ENCODE measurements at places on chromosomes 11 and 22.
A peak's percentile ranks its signal among the peaks of the same experiment; 100 is the strongest.

DNA sequence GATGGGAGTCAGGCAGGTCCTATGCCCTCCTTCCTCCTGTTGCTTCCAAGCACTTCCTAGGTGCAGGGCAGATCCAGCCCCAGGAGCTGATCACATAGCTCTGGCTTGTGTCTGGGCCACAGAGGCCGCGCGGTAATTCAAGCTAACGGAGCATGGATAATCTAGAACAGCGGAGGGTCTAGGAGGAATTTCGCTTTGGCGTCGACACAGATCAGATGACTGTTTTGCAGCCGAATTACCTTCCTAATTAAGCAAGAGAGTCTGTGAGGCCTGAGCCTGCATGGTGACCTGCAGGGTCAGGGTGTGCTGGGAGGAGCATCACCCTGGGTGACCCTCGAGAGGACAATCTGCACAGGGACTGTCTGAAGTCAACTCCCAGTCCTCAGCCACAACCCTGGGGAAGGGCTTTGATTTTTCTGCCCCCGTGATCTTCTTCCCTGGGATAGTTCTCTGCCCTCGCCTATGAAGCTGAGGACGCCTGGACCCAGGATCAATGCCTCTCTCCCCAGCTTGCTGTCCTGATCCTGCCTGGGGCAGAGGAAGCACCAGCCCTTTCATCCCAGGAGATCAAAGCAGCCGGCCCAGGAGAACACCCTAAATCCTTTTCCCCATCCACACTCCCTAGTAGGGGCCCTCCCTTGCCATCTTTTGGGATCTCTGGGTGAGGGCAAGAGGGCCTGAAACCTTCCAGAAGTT is 11.0 kb downstream of the NECTIN1 start:
- DNase-seq: no peak

- DNase-seq: no peak
Observed at GRCh38 chr11:27118949-27119348, 78.3 kb downstream of the BBOX1 start.

DNA sequence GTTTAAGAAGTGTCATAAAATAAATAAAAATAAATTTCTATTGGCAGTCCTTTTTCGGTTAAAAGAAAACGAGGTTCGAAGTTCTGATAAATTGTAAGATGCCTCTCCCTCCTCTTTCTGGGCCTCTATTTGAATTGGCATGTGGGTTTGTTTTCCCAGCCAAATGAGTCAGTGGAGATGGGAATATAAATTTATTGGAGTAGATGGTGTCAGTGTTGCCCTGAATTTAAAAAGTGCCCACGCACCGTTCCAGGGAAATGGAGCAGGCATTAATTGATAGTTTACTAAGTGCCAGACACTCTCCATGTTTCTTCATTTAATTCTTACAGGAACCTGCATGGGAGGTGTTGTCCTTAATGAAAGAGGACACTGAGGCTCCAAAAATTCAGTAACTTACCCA is 119.2 kb downstream of the FEZ1 start:
- no peak for DNase-seq

DNA sequence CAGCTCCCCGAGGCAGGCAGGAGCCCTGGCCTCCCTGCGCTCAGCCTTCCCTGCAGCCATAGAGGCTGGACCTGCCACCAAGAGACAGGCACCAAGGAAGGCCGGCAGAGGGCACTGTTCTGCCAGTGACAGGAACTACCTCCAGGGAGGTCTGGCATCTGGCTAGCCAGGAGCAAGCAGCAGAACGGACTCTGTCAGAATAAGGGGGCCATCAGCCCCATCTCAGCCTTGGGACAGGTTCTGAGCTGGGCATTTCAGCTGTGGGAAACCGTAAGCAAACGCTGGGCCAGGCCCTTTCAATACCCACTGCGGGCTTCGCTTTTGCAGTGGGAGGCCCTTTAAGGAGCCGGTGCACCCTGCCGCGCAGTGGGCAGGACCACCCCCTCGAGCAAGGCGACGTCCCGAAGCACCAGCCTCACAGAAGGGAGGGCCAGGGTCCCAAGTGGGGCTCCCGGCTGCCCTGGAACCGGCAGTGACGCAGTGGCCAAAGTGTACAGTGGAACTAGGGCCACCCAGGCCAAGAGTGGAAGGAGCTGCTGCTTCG is 18.2 kb downstream of the IFT27 start:
- DNase-seq: peak; percentile 81

- DNase-seq: no peak
Observed at GRCh38 chr11:71266114-71266833, 13.9 kb upstream of the SHANK2 start.

GRCh38 chr11:120996973-120997372 is 26.9 kb upstream of the TBCEL start:
- DNase-seq: no peak

GRCh38 chr11:60334005-60334620 is 7.1 kb downstream of the MS4A6E start:
- DNase-seq: peak; percentile 57

DNA sequence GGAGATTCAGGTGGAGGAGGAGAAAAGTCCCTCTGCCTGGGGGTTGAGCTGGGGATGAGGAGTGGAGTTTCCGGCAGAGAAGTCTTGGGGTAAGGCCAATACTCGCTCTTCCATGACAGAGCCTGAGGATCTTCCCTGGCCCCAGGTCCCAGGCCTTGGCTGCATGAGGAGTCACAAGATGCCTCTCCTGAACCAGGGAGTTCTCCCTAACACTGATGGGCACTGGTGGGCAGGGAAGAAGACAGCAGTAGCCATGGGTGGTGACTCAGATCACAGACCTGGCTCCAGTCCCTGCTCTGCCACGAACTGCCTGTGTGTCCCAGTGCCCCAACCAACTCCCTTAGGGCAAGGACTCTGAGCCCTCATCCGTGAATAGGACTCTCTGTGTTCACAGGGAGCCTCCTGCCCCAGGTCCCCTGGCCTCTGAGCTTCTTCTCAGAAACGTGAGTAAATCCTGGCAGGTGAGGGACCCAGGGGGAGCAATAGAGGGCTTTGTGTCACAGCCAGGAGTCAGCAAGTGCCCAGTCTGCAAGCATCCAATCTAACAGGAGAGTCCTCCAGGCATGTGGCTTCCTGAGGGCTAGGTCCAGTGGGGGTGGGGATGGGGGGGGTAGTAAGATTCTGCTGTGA is 45.5 kb upstream of the FTH1 start:
- no peak for DNase-seq

DNA sequence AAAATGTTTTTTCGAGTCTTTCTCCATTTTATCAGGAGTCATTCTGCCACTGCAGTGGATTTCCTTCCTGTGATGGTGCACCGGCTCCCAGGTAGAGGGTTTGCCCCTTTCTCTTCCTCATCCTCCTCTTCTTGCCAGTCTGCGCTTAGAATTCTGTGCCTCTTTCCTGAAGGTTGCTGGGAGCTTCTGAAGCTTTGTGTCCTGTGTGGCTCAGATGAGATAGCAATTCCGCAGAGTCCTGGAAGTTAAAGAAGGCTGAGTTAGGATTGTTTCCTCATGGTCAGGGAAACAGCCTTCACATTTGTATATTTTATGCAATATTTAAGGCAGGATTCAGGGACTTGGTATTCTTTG is 264 bp downstream of the BCO2 start:
- no peak for DNase-seq

- DNase-seq: no peak
Observed at GRCh38 chr11:9528573-9529333, 44.7 kb upstream of the WEE1 start.

GRCh38 chr11:852762-853161 is 10.1 kb downstream of the TSPAN4 start:
- no peak for DNase-seq

DNA sequence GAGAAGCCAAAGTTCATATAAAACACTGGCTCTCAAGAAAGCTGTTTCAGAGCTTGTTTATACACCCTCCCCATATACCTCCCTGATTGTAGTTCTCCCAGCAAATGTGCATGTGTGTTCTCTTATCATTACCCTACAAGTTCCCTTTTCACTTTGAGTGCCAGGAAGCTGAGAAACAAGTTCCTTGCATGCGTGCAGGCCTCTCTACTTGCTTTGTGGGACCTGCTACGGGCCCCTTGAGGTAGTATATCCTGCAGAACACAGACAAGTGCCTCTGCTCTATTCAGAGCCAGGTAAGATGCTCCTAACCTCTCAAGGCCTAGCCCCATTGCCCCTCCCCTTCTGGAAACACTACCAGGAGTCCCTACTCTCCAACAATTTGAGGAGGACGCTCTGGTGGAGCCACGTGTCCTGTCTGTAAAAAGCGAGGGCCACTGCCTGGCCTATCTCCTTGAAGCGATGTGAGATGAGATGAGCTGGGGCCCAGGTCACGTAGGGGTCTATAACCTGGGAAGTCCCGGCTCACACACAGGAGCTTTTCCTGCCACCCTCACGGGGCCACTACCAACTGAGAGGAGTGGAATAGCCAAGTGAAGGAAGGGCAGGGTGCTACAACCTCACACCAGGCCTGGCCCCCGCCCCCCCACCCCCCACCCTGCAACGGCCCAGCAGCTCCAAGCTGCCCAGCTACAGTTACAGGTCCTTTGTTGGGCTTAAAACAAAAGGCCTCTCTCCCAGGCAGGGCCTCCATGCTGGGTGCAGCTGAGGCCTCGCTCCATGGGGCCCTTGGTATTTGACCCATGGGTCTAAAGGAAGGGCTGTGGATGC is 2.6 kb upstream of the ATP5MGL start:
- DNase-seq: no peak

GRCh38 chr11:115693002-115693401 is 188.8 kb upstream of the CADM1 start:
- no peak for DNase-seq

DNA sequence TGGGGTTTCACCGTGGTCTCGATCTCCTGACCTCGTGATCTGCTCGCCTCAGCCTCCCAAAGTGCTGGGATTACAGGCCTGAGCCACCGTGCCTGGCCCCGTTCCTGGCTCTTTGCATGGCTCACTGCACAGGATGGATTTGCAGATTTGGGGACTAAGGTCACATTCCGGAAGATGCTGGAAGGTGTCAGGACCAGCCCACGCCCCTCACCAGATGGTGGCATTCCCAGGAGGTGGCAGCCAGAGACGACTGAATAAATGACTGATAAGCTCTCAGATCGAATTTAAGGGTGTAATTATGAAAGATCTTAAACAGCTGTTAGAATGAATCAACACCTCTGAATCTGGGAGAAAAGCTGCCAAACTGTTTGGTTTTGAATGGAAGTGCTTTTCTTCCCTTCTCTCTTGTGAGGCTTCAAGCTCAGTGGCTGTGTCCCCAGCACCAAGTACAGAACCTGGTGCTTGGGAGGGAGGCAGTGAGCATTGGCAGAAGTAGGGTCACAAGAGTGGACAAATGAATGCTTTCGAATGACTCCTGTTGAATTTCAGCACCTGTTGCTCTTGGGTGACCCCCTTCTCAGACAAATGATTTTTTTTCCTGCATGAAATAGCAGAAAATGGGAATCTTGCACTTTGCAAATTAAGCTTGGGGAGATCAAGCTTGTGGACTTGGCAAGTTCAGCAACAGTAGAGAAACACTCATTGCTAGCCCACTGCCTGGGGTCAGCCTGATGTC is 69.6 kb downstream of the KIAA1671 start:
- DNase-seq: no peak

DNA sequence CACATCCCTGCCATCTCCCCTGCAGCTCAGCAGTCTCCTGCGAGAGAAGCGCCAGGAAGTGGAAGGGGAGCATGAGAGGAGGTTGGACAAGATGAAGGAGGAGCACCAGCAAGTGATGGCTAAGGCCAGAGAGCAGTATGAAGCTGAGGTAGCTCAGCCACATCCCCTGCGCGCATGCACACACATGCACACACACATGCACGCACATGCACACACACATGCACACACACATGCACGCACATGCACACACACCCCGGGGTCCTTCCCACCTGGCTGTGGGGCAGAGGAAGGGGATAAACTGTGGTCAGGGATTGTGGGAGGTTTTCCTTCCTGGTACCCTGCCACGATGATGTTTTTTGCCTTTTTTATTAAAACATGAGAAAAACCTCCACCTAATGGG is 65.3 kb downstream of the CEP164 start:
- DNase-seq: no peak

- DNase-seq: peak; percentile 65
Observed at GRCh38 chr22:22030493-22031182, 48.1 kb upstream of the TOP3B start.

Measured in choroid plexus epithelial cell (primary cell).